ENCODE measurements at places on chromosomes 1 and 21. TPM values are rescaled to one million over a fixed set of nuclear protein-coding genes. Genes with fewer than 3 reads are reported as not detected.

Gene AMY1B
- total RNA-seq = not detected

Gene PRELP
- total RNA-seq = not detected

Gene C1orf87
- not detected for total RNA-seq

Gene CELSR2
- total RNA-seq = 5.8 TPM

Gene PTPRC
- not detected for total RNA-seq

Gene DMRTA2
- total RNA-seq = 0.15 TPM

Gene GUCA2A
- not detected for total RNA-seq

Gene SEC16B
- total RNA-seq = 0.83 TPM

Gene SLC25A44
- 33.2 TPM for total RNA-seq

Gene DYNLT4
- 0.67 TPM for total RNA-seq

Gene LRRC71
- 0.38 TPM for total RNA-seq

Gene RGS18
- not detected for total RNA-seq

Gene SMCP
- not detected for total RNA-seq

Gene RIPK4
- 13.3 TPM for total RNA-seq

Gene ORC1
- total RNA-seq = 20.3 TPM

Gene FGR
- not detected for total RNA-seq
